Activated CD4-positive, CD25-positive, alpha-beta regulatory T cell treated with anti-CD3 and anti-CD28 coated beads, Interleukin-2, amount 50 U/mL, for 24 hours (primary cell): ENCODE measurements at places on chromosomes 4 and X.
A peak's percentile ranks its signal among the peaks of the same experiment; 100 is the strongest.

GRCh38 chr4:8269535-8270417 is at the start of gene HTRA3:
Gene HTRA3, plus strand, starts transcription at chr4:8269754. Its CDS starts 215 bp downstream, at chr4:8269969.
- ATAC-seq = no peak

GRCh38 chr4:142352712-142353111 is 493.4 kb downstream of the INPP4B start:
- ATAC-seq = no peak

DNA sequence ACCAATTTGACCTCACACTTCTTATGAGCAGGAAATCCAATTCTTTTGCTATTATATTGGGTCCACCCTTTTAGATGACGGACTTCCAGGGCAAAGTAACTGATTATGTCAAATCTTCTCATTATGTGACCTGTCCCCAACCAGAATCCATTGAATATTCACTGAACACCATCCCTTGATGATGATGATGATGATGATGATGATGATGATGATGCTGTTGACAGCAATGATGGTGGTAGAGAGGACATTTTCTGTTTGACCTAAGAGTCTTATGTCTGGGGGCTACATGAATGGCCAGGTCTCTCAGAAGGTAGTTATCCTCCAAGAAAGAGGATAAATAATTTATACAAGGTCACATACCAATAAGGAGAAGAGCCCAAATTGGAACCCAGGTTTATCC is 5.2 kb downstream of the TCEAL8 start:
- no peak for ATAC-seq

GRCh38 chr4:81137446-81137845 is 77.6 kb downstream of the PRKG2 start:
- no peak for ATAC-seq

DNA sequence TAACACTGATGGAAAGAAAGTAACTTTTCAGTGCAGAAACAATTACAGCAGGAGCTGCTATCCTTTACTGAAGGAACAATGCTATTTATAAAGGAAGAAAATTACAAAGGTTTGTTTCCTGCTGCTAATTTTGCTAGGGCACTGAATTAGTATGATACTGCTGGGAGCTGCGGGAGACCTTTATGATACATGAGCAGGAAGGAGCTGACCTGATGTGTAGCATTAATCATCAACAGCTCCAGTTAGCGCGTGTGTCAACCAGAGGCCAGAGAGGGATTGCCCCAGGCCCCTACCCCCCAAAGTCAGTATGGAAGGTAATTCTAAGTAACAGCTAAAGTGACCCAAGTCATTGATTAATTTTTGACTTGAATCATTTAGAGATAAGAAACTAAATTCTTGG is 728.9 kb downstream of the PCDH18 start:
- ATAC-seq = no peak

DNA sequence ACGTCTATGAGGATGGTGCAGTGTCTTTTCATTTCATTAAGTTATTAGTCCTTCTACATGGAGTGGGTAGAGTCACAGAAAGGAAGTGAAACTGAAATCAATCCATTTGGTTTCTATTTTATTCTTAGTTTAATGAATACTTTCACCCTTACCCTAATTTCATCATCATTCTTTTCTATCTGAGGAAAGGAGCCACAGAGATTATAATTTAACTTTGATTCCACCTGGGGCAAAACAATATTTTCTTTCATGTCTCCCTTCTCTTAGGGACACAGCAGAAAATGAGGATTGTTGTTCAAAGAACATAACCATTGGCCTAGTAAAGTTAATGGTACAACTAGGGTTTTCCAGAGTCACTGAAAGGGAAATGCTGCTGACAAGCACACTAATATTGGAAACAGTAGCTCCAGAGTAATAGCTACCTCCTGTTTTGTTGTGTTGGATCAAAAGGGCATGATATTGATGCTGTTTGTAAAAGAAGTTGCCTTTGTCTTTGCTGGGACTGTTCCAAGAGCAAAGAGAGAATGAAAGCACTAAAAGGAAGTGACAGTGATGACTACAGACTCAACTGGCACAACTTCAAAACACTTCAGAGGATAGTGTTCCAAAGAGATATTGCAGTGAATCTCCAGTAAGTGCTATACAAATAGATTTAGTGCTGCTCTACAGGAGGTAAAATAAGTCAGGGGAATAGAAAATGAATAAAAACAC is 247.1 kb upstream of the PITX2 start:
- ATAC-seq = peak; percentile 27

DNA sequence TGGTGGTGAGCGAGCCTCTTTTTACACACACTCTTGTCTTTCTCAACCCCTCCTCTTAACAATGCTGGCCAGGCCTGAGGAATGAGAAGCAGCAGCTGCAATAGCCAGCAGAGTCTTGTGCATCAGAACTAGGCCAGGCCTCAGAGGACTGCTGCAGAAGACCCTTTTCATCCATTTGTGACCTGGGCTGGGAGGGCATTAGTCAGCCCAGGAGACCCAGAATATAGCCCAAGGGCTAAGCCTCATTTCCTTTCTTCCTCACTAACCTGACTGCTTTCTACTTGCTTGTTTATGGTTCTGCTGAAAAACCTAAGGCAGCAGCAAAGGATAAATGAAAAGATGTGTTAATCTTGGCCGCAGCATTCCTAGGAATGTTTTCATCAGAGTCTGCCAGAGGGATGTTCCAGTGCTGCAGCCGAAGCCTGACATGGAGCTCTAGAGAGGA is 254.7 kb upstream of the AR start:
- ATAC-seq = no peak
